ENCODE measurements at places on chromosomes 5 and 9.

DNA sequence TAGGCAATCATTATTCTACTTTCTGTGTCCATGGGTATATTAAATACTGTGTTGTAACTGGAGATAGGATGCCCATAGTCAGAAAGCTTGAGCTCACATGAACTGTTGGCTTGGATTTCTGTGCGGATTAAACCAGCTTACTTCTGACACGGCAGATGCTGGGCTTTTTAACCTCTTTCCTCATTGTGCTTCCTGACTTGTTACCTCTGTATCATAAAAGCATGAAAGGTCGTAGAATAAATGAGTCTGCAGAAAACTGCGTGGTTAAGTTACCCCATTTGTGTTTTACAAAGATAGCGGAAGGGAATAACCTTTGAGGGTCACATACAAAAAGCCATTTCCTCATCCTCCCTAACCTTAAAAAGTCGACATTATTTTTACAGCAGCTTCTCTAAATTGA lies 199.5 kb upstream of the DMRT1 start:
- DNase-seq: no peak
- H3K4me1 ChIP-seq: peaks cover 4% of the 10 kb centered on the region
- H3K36me3 ChIP-seq: peaks cover 2% of the 10 kb centered on the region
- H3K27me3 ChIP-seq: peaks cover 7% of the 10 kb centered on the region

DNA sequence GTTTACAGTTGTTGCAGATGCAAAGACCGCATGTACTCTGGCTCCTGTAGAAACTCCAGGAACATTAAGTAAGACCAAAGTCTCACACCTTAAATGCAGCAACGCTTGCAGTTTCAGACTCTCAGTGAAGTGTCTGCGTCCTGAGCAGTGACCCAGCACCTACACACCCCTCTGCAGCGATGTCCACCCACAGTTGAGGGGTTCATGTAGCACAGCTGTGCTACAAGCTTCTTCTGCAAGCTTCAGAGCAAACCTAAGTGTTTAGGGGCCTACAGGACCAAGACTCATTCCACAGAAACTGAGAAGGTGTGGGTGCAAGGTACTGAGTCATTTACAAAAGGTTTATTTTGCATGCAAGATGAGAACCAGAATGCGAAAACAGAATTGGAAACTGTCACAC lies 191.0 kb downstream of the IRX2 start:
- no peak overlapping the region for H3K4me3 ChIP-seq
- H3K36me3 ChIP-seq: no peaks in the 10 kb centered on the region
- H3K27me3 ChIP-seq: no peaks in the 10 kb centered on the region
- DNase-seq: no peak
- no peak overlapping the region for H3K27ac ChIP-seq

DNA sequence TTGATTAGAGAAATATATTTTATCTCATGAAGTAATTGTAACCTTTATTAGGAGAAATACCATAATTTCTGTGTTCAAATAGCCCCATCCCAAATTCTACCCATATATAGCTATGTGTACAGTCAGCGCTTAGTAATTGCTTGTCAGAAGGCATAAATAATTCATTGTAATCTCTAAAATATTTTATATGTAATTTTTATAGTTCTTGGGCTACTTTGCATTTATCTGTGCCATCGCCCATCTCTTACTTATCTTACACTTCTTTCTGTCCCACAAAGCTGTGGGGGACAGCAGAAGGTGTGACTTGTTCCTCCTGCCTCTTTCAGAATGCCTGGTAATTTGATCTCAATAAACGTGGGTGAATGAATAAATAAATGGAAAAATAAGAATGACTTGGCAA lies 5.5 kb downstream of the ADAMTSL1 start:
- H3K27ac ChIP-seq: no peak overlapping the region
- H3K36me3 ChIP-seq: no peaks in the 10 kb centered on the region
- H3K4me1 ChIP-seq: no peaks in the 10 kb centered on the region
- no peak overlapping the region for H3K4me3 ChIP-seq
- H3K27me3 ChIP-seq: peaks cover 27% of the 10 kb centered on the region

DNA sequence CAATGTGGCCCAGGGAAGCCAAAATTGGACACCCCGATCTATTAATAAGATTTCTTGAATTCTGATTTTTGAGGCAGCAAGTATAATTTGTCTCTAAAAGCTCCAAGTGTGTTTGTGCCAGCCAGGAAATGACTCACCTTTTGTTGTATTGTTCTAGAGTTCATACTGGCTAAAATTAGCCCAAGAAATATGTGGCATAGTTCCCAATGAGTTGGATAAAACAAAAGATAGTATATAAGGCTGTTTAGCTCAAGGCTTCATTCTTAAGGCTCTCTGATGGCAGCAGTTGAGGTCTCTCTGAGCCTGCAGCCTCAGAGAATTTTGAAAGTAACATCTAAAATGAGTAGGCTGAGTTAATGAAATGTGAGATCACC lies 21.6 kb downstream of the HMGXB3 start:
- no peaks in the 10 kb centered on the region for H3K27me3 ChIP-seq
- H3K27ac ChIP-seq: peak overlapping the region; percentile 56
- H3K4me1 ChIP-seq: peaks cover 5% of the 10 kb centered on the region

GRCh38 chr9:132042324-132042723 lies 37.3 kb downstream of the MED27 start:
- peaks cover 19% of the 10 kb centered on the region for H3K4me1 ChIP-seq
- H3K36me3 ChIP-seq: peaks cover 4% of the 10 kb centered on the region
- DNase-seq: no peak
- no peaks in the 10 kb centered on the region for H3K27me3 ChIP-seq
- no peak overlapping the region for H3K27ac ChIP-seq

- no peaks in the 10 kb centered on the region for H3K36me3 ChIP-seq
- no peaks in the 10 kb centered on the region for H3K27me3 ChIP-seq
- no peak for DNase-seq
Observed at GRCh38 chr5:120803282-120803681, 339.2 kb downstream of the PRR16 start.

GRCh38 chr9:15139469-15139868 lies 167.5 kb downstream of the TTC39B start:
- H3K4me3 ChIP-seq: no peak overlapping the region
- peaks cover 8% of the 10 kb centered on the region for H3K4me1 ChIP-seq
- peaks cover 17% of the 10 kb centered on the region for H3K27me3 ChIP-seq
- no peak for DNase-seq
- no peaks in the 10 kb centered on the region for H3K36me3 ChIP-seq
